Neural crest cell (in vitro differentiated cells): ENCODE measurements at places on chromosomes 11 and 22. TPM values are rescaled to one million over a fixed set of nuclear protein-coding genes. Genes with fewer than 3 reads are reported as not detected.

NRIP3 gene
- 1.7 and 2.1 TPM in 2 replicates for total RNA-seq

DNA sequence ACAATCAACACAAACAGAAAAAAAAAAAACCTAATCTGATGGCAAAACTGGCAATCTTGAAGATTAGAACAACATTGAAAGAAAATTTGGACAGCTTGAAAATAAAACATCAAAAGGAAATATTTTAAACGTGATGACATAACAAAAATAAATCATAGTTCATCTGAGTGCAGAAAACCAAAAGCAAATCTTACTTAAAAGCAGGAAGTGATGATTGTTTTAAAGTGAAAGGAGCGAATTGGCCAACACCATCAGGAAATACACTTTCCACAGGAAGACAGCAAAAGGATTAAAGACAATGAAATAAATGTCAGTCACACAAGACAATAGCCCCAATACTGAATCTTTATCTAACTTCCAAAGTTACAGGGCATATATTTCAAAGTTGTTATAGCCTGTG is 696.5 kb upstream of the CHORDC1 start:
- H3K27ac ChIP-seq: no peak overlapping the region
- no peaks in the 10 kb centered on the region for H3K36me3 ChIP-seq
- H3K4me3 ChIP-seq: no peak overlapping the region
- H3K27me3 ChIP-seq: no peaks in the 10 kb centered on the region

PANX2 gene
- 2.5 and 3.0 TPM in 2 replicates for total RNA-seq

GRCh38 chr11:6799402-6799801 is at the start of gene OR6A2:
OR6A2 (minus strand) TSS chr11:6799689; CDS start chr11:6795708, 3,981 bp downstream.
- H3K36me3 ChIP-seq: no peaks in the 10 kb centered on the region
- H3K4me1 ChIP-seq: no peaks in the 10 kb centered on the region
- no peak for DNase-seq
- H3K27me3 ChIP-seq: no peaks in the 10 kb centered on the region
- H3K27ac ChIP-seq: no peak within 1 kb of the TSS

HPX gene
- 4.3 and 6.0 TPM in 2 replicates for total RNA-seq

DNA sequence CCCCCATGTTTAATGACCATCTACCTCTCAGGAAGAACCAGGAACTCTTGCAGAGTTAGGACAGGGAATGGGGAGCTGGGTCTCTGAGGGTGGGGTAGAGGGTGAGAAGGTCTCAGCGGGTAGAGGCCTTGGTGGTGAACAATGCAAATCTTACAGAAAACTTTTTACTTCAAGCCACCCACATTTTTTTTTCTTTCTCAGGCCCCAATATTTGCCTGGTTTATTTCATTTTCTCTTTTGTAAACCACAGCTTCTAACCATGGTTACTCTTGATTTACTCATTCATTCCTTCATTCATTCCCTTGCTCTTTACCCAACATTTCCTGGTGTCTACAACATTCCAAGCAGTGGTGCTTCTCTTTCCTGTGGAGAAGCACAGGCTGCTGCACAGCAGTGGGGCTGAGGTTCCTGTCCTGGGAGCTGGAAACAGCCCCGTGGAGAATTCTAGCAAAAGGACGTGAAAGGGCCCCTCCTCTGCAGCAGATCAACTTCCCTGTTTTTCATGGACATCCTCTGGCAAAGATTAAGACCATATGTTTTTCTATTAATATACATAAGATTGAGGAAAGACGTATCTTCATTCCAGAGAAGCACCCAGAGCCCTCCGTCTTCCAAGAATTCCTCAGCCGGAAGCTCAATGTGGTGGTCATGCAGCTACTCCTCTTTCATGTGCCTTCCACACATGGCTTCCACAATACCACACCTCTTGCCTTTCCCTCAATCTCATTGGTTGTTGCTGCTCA is 224.4 kb upstream of the SESN3 start:
- H3K36me3 ChIP-seq: no peaks in the 10 kb centered on the region
- H3K27ac ChIP-seq: peak overlapping the region; percentile 48
- H3K4me3 ChIP-seq: no peak overlapping the region
- H3K4me1 ChIP-seq: peaks cover 10% of the 10 kb centered on the region
- DNase-seq: no peak
- H3K27me3 ChIP-seq: no peaks in the 10 kb centered on the region

DNA sequence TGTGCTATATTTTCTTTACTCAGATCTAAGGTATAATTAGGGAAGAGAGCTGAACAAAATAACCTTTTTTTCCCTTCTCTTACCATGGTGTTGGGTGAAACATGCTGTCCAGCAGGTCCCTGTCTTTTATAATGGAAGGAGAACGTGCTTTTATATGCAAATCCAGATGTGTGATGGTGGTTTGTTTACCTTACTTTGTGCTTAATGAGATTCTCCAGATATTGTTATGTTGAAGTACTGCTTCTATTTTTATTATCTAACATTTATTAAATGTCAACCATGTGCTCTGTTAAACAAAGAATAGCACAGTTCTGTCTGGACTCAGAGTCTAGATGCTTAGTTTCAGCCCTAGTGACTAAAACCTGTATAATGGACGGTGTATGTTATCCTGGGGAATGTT is 10.1 kb upstream of the GRIK4 start:
- no peak overlapping the region for H3K4me3 ChIP-seq
- H3K27ac ChIP-seq: no peak overlapping the region
- peaks cover 11% of the 10 kb centered on the region for H3K27me3 ChIP-seq
- no peaks in the 10 kb centered on the region for H3K36me3 ChIP-seq
- DNase-seq: no peak

- DNase-seq: no peak
- H3K4me3 ChIP-seq: no peak overlapping the region
- peak overlapping the region; percentile 50 for H3K27ac ChIP-seq
- peaks cover 12% of the 10 kb centered on the region for H3K4me1 ChIP-seq
Measured at GRCh38 chr22:35446365-35446764, 46.4 kb downstream of the MCM5 start.

ARHGAP42 gene
- total RNA-seq: 21.6 and 22.6 TPM in 2 replicates

P2RY6 gene
- not detected in 2 replicates for total RNA-seq

MYBPC3 gene
- total RNA-seq: not detected in 2 replicates

DNA sequence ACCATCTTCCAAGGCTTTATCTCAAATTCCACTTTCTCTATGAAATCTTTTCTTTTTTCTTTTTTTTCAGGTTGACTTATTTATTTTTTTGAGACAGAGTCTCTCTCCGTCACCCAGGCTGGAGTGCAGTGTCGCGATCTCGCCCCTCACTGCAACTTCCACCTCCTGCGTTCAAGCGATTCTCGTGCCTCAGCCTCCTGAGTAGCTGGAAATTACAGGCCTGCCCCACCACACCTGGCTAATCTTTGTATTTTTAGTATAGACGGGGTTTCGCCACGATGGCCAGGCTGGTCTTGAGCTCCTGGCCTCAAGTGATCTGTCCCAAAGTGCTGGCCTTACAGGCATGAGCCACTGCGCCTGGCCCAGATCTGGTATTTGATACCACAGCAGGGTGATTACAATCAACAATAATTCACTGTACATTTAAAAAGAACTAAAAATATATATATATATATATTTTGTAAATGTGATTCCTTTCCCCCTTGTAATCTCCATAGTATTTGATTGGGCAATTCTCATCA is 121.5 kb downstream of the MSANTD4 start:
- peaks cover 13% of the 10 kb centered on the region for H3K4me1 ChIP-seq
- peaks cover 2% of the 10 kb centered on the region for H3K36me3 ChIP-seq
- H3K4me3 ChIP-seq: no peak overlapping the region
- no peak for DNase-seq
- peak overlapping the region; percentile 92 for H3K27ac ChIP-seq
- no peaks in the 10 kb centered on the region for H3K27me3 ChIP-seq

- no peaks in the 10 kb centered on the region for H3K27me3 ChIP-seq
- peak within 1 kb of the TSS; percentile 17 for H3K27ac ChIP-seq
- H3K4me3 ChIP-seq: peak within 1 kb of the TSS; percentile 94
- peaks cover 31% of the 10 kb centered on the region for H3K4me1 ChIP-seq
- H3K36me3 ChIP-seq: peaks cover 2% of the 10 kb centered on the region
Measured at GRCh38 chr11:120324932-120325810, at the start of gene TLCD5. TLCD5 (plus strand) TSS chr11:120325299; CDS start chr11:120327442, 2,143 bp downstream.
